ENCODE measurements at places on chromosomes 11 and 22.
A peak's percentile ranks its signal among the peaks of the same experiment; 100 is the strongest.

DNA sequence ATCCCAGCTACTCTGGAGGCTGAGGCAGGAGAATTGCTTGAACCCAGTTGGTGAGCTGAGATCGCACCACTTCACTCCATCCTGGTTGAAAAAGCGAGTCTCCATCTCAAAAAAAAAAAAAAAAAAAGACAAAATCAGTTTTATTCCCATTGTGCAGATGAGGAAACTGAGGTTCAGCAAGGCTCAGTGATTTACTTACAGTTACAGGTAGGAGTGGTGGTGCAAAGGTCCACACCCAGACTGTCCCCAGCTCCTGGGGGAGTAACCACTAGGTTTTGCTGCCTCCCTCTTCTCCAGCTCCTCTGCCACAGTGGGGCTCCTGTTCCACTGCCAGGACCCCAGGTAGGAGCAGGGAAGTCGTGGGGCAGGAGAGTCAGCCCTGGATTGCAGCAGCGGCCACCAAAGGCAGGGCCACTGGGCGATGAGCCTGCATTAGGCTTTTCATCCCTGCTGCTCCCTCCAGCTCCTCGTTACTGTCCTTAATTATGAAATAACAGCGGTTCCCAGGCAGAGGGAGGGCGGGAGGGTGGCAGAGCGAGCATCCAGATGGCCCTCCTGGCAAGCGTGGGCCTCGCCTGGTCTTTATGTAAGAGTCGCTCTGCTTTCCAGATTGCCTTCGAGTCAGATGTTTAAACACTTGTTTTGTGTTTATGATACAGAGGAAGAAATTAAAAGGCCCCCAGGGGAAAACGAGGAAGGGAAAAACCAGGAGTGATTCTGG is 15.5 kb upstream of the RASD2 start:
- DNase-seq: no peak

DNA sequence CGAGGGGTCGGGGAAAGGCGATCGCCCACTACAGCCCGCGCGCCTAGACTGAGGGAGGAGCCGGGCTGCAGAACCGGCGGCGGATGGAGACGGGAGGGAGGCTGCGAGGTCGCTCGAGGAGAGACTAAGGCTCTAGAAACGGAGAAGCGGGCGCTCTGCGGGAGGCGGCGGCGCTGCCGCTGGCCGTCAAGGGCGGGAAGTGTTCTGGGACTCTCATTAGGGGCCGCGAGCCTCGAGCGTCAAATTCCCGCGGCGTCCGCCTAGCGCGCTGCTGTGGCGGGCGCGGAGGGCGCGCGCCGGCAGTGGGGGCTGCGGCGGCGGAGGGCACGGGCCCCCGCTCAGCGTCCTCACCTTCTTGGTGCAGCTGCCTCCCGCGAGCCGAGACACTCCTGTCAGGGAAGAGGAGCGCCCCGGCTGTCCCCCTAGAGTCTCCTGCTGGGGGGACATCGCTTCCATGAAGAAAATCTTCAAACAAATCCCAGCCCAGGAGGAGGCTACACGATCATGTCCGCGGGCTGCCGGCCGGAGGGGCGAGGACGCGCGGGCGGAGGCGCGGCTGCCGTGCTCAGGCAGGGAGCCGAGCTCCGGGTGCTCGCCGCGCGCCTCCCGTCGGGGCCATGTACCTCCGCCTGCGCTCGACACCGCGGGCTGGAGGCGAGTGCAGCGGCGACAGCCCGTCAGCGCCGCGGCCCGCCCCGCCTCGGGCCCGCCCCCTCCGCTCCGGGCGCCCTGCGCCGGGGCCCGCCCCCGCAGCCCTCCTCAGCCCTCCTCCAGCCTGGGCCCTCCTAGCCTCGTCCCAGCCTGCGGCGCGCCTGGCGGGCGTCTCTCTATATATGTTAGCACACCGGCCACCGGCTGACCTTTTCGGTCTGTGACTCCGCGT is at the start of gene ARHGAP20:
ARHGAP20 (minus strand) TSS at position 662 of the 883 bp plus-strand sequence; CDS start at position 456, 206 bp downstream.
- DNase-seq: peak; percentile 69

DNA sequence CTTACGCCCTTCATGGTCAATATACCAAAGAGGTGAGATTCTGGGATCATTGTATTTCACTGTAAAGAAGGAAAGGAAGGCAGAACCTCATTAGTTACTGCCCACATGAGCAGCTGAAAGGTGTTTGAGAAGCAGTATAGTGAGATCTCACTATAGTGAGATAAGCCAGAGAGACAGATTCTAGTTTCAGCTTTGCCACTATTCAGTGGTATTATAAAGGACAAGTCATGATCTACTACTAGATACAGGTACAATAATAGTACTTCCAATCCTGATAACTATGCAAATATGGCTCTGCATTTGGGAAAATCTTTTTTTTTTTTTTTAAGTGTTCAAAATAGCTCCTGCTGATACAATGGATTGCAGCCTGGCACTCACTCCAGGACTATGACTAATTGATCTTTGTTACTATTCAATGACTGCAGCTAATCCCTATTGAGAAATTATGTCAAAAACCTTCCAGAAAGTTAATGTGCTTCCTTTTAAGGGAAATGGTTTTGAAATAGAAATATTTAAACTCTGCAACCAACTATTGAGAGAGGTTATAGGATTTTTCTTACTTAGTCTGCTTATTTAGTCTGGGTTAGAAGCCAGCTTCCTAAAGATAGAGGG is 8.3 kb upstream of the DLAT start:
- DNase-seq: no peak

DNA sequence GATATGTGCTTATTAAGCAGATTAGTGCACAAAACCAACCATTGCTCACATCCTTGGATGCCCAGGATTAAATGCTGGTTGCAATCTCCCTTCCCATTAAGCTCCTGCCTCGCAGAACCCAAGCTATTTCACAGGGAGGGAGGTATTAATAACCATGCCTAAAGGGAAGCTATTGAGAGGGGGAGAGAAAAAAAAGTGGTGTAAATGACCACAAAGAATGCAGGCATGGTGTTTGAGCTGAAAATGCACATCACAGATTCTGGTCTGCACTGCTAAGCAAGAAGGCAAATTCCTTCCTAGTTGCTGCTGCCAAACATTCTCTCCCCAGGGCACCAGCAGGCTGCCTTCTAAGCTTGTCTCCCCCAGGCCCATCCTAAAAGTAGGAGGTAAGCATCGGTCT is 92.0 kb upstream of the ISX start:
- DNase-seq: no peak

DNA sequence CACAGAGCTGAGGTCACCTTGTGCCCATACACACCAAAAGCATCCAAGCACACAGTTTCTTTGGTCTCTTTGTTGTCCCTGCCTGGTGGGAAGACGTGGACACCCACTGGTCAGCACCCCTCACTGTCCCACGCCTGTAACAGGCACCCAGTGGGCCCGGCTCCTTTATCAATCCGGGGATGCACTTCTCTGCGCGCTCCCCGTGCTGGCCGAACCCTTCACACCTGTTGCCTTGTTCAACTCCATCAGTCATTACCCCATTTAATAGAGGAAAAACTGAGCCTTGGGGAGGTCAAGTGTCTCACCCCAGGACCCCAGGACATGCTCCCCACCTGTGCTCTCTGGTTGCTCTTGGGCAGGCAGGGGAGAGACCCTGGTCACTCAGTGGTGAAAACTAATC is 49.7 kb upstream of the FGF3 start:
- DNase-seq: no peak

GRCh38 chr11:66745356-66746235 is 16.6 kb upstream of the SPTBN2 start:
- DNase-seq: peak; percentile 28

DNA sequence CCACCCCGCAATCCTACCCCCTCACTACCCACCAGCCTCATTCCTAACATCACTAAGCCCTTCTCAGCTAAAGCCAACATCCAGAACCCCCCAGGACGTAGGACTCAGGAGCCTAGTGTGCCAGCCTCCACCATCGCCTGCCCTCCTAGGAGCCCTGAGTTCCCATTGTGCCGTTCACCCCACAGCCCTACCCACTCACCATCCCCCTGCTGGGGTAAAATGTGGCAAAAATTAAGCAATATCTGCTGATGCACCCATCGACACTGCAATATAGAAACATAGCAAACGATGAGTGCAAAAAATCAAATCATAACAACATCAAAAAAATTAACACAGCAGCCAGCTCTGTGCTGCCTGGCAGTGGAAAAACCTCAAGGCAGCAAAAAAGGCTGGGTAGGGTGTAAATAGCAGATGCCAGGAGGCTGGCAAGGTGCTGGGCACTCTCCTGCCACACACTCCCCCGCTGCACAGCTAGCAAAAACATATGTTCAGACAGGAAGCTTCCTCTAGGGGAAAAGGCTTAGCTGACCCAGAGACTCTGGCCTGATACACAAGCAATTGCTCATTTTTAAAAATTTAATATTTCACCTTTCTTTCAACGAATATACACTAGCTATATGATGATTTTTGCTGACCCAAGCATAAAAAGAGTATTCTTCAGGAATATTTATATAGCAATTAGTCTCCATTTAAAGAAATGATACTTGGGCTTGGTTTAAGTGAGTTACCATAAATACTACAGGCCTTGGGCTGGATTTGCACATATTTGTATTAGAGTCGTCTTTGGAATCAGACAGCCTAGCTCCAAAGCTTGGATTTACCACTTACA is 33.8 kb downstream of the PRDM10 start:
- peak; percentile 30 for DNase-seq

- DNase-seq: no peak
Measured at GRCh38 chr22:35368386-35368785, 12.5 kb upstream of the HMOX1 start.

- DNase-seq: peak; percentile 70
Measured at GRCh38 chr22:28894334-28894733, 11.0 kb downstream of the ZNRF3 start.

- no peak for DNase-seq
Measured at GRCh38 chr11:18969720-18970119, 30.5 kb upstream of the MRGPRX1 start.

GRCh38 chr11:34975482-34975881 is 59.1 kb downstream of the PDHX start:
- no peak for DNase-seq

DNA sequence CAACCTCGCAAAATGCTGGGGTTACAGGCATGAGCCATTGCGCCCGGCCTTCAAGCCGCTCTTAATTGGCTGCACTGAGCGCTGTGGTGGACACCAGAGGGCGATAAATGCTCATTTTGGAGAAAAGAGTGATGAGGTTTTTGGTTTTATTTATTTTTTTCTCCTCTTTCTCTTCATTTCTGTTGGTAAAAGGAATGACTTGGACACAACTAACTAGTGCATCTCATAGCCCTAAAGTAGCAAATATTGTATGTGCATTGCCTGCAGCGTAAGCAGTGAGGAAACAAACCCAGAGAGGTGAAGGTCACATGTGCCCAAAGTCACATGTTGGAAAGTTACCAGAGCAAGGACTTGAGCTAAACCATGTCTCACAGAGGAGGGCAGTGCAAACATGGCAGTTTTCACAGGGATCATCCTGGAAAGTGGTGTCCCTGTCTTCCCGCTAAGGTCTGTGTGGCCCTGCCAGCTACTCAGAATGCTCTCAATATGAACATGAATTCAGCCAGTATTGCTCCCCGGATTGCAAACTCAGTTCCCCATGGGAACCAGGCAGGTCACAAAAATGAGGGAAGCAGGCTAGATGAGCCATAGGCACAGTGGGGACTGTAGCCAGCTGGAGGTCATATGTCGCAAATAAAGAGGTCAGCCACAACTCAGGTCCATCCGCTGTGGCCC is 8.6 kb upstream of the CD82 start:
- DNase-seq: peak; percentile 89

- DNase-seq: no peak
Measured at GRCh38 chr22:46131151-46131587, 19.2 kb upstream of the PPARA start.

- peak; percentile 68 for DNase-seq
Measured at GRCh38 chr22:26589367-26589844, 526 bp downstream of the TPST2 start.

GRCh38 chr22:50068096-50068495 is 10.0 kb upstream of the TTLL8 start:
- DNase-seq: no peak

DNA sequence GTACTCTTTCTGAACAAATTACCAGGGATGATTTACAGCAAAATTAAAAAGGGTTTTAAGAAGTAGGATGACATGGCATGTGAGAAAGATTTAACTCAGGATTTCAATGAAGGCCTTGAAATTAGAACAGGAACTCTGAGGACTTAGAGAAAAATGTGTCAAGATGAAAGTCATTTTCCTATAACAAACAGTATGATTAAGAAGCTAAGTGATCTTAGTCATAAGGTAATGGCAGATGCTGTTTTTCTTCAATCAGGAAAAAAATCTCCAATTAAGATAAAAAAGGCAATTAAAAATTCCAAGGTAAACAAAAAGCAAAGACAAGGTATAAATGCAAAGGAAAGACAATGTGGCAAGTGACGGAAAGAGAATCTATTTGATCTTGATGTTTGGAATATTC is 73.5 kb downstream of the GAB2 start:
- no peak for DNase-seq

Data from hematopoietic multipotent progenitor cell treated with erythropoietin and hydrocortisone succinate and interleukin-3 and kit ligand, for 6 days (in vitro differentiated cells).